ENCODE measurements at places on chromosomes 2 and 18.

DNA sequence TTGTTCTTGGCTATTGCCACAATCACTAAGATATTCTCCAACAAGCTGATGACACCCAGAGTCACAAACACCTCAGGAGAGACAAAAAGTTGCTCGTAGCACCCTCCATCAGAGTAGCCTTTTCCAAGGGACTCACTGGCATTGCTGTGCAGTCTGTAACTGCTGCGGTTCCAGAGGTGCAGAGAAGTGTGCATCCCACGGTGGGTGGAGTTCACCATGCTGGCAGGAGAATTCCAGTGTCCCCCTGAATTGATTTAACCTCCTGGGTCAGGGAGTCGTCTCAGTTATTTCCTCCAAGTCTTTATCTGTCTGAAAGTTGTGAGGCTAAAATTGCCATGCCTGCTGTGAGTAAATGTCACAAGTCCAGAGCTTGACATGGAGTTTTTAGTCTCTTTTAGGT is 443 bp downstream of the MC4R start:
- no peak for DNase-seq

DNA sequence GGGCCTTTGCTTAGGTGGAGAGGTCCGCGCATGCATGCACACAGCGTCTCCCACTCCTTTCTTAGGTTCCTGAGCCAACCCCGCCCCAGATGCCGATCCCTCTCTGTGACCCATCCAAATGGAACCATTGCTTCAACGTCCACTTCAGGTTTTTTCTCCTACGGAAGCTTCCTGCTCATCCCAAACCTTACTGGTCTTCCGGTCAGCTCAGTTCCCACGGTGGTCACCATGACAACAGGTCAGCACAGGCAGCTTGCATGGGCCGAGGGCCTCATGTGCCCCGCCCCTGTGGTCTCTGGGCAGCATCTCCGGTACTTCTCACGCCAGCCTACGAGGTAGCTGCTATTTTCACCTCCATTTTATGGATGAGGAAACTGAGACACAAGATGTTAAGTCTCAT is 163.7 kb downstream of the SOCS6 start:
- no peak for DNase-seq

- DNase-seq: no peak
These were observed 1530.9 kb upstream of the LRRTM1 start for GRCh38 chr2:81835321-81836000.

GRCh38 chr2:70738159-70738558 is 29.8 kb downstream of the ADD2 start:
- DNase-seq: no peak

DNA sequence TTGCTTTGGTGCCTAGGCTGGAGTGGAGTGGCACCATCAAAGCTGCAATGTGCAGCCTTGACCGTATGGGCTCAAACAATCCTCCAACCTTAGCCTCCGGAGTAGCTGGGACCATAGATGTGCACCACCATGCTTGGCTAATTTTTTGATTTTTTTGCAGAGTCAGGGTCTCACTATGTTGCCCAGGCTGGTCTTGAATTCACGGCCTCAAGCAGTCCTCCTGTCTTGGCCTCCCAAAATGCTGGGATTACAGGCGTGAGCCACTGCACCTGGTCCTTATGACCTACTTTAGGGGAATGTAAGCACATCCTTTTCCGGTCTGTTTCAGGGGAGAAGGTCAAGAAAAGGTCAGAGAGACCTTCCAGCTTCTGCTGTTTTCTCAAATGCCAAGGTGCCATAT is 53.4 kb upstream of the SPRED2 start:
- no peak for DNase-seq

GRCh38 chr2:33437815-33438214 is 38.6 kb upstream of the RASGRP3 start:
- no peak for DNase-seq

GRCh38 chr2:229910832-229911412 is 10.9 kb downstream of the TRIP12 start:
- DNase-seq: no peak

DNA sequence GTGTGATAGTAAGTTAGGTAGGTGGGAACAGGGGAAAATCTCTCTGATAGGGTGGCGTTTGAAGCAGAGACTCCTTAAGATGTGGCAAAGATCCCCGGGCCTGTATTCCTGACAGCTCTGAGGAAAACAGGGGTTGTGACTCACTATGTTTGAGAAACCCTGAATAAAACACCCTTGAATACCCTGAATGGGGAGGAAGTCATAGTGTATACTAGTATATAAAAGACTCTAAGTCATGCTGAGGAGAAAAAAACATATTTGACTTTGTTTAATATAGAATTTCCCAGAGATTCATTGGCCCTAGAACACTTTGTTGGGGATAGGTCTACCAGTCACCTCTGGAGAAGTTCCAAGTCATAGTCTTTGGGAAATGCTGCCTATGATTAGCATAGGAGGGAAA is 590.9 kb downstream of the IRS1 start:
- no peak for DNase-seq

DNA sequence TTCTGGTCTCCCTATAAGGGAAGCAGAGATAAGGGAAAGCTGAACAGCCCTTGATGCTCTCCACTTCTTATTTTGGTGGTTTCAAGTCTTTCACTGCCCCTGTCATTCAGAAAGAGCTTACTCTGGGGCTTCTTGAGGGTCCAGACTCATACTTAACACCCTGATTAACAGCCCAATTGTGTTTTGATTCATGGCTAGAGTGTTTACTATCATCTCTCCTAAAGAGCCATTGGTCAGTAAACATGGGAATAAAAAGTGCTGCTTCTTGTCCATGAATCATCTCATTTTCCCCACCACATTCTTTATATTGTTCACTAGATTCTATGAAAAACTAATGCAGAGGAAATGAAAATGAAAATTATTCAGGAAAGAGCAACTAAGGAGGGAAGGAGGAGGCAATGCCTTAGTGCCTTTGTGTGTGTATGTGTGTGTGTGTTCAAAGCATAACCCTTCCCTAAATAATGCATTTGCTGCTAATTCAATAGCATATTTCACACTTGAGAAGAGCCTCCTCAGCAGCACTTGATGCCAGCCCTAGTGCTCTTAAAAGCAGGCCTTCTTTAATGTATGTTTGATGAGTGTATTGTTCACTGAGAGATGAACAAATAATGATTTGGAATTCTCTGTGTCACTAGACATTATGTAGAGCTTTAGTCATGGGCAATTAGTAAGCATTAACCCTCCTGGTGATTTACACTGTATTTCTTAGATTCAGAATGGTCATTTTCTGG is 63.5 kb downstream of the DCC start:
- no peak for DNase-seq

DNA sequence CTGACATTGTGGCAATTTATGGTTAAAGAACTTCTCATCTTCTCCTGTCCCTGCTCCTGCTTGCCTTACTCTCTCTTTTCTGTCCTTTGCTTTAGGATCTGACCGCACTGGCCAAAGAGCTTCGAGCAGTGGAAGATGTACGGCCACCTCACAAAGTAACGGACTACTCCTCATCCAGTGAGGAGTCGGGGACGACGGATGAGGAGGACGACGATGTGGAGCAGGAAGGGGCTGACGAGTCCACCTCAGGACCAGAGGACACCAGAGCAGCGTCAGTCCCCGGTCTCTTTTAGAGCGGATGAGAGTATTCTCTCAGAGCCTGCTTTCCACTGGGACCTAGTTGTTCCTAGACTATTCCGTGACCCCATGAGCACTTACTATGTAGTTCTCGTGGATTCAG is 122.2 kb upstream of the IL1R2 start:
- no peak for DNase-seq

- no peak for DNase-seq
These were observed 102.4 kb downstream of the BABAM2 start for GRCh38 chr2:27992787-27993401.

GRCh38 chr18:54983041-54983686 is 23.9 kb upstream of the CCDC68 start:
- DNase-seq: no peak
